ENCODE measurements at places on chromosomes 3 and 15.

GRCh38 chr3:10245081-10245712 lies 3.1 kb upstream of the TATDN2 start:
- no peak for DNase-seq

DNA sequence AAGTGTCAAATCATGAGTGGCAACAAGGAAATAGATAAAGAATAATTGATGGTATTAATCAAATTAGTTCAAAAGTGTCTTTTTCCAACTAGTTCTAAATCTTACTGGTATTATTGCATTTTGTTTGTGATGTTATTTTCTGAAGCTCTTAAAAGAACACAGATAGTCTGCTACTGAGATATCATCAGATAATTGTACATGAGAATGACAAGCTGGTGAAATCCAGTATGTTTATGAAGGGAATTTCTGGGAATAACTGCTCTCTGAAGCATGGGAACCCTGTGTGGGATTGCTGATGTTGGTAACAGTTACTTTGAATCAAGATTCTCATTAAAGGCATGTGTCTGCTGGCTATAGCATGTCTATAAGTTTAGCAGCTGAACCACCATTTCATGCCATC lies 190.3 kb upstream of the CDIN1 start:
- no peak for DNase-seq

DNA sequence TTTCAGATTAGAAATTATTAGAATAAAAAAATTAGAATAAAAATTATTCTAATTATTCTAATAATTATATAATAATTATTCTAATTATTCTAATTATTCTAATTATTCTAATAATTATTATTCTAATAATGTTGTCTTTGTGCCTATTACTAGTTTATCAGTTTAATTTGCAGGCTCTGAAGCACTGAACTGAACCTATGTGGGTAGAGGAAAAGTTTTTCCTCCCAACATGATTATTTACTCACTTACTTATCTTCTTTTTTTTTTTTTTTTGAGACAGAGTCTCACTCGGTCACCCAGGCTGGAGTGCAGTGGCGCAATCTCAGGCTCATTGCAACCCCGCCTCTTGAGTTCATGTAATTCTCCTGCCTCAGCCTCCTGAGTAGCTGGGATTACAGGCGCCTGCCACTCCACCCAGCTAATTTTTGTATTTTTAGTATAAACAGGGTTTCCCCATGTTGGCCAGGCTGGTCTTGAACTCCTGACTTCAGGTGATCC lies 39.7 kb upstream of the C15orf39 start:
- DNase-seq, result no peak

DNA sequence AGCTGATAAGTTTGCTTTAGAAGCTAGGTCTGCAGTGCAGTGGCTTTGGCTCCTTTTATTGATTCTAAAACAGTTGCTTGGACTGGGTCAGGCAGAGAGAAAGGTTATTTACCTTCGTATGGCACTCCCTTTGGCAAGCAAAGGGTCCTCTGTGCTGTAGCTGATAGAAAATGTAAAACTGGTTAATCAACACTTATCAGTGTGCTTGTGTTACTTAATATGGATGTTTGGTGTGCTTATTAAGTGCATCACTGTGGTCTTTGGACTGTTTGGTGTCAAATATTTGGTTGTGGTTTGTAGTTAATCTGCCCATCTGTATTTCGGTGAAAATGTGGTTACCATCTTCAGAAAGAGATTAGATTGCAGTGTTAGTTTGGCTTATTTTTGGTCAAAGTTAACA lies 16.0 kb downstream of the UBE2E2 start:
- DNase-seq, result no peak

GRCh38 chr3:53473422-53473821 lies 21.0 kb upstream of the CACNA1D start:
- no peak for DNase-seq

- peak; percentile 90 for DNase-seq
Measured at GRCh38 chr15:67146875-67147381, 81.5 kb downstream of the SMAD3 start.

GRCh38 chr3:42871592-42872196 lies 4.0 kb downstream of the CYP8B1 start:
- DNase-seq, result no peak

GRCh38 chr15:29934251-29934650 lies 112.0 kb upstream of the TJP1 start:
- DNase-seq, result no peak

GRCh38 chr15:35427091-35427490 lies 118.9 kb downstream of the DPH6 start:
- DNase-seq, result no peak

DNA sequence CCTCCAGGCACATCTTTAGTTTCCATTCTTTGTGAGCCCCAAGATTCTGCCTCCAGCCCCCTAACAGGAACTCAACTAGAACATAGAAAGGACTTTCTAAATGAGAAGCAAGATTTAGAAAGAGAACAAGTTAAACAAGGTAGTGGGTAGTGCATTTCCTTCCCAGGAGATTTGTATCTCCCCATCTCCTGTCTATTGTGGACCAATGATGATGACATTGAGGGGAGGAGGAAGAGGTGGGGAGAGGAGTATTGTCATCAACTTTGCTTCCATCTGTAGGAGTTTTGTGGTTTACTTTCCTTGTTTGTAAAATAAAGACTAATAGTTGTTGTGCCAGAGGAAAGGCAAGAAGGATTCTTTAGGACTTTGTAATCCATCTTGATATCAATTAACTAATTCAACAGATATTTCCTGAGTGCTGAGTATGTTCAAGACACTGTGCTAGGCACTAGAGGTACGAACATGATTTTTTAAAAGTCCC lies 235.3 kb upstream of the ROPN1 start:
- DNase-seq, result no peak

- DNase-seq, result no peak
Measured at GRCh38 chr3:42610976-42611375, 10.5 kb downstream of the NKTR start.

DNA sequence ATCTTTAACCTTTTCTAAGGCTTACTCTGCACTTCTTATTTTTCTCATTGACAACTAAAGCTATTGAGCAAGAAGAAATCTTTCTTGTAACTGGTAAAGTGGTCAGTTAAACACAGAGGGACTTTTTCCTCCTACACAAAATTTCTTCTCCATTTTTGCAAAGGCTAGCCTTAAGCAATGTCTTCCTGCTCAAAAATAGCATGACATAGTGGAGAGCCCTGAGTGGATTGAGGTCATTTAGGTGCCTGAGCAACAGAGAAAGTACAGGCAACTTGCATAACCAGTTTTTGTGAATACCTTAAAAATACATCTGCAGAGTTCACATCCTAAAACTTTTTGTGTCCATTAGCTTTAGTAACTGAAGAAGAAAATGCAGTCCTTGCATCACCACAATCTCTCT lies 144.7 kb upstream of the TTC14 start:
- peak; percentile 10 for DNase-seq

- no peak for DNase-seq
Measured at GRCh38 chr3:164732166-164732565, 346.1 kb downstream of the SI start.

DNA sequence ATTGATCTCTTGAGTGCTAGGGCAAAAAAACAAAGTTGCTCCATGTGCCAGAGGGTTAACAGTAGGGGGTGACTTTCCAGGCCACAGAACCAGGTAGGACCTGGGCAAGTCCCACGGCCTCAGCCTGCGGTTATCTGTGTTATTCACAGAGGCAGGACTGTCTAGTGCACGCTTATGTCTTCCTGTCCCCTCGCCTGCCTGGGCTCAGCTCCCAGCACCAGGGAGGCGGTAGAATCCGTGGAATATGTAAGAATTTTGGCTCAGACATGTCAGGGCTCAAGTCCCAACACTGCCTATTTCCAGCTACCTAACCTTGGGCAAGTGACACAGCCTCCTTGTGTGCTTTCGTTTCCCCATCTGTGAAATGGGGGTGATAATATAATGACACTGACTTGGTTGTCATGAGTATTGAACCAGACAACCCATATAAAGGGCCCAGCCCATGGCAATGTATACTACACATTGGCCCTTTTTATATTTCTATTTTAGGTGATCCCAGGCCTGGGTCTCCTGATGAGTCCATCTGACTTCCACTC lies 44.3 kb upstream of the FLNB start:
- no peak for DNase-seq

DNA sequence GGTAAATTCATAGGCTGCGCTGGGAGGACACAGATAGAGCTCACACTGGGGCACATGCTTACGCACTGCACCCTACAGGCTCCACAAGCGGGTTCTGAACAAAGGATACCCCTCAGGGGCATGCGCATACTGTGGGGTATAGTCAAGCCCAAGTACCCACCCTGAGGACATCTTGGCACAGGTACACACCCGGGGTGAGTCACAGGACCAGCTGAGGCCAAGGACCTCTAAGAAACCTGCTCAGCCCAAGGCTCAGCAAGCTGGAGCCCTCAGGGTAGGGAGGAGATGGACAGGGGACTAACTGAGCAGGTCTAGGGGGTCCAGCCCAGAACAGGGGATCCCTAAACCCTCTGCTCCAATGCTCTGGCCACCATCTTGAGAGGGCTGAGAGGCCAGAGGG lies 3.3 kb downstream of the SHISA5 start:
- no peak for DNase-seq

DNA sequence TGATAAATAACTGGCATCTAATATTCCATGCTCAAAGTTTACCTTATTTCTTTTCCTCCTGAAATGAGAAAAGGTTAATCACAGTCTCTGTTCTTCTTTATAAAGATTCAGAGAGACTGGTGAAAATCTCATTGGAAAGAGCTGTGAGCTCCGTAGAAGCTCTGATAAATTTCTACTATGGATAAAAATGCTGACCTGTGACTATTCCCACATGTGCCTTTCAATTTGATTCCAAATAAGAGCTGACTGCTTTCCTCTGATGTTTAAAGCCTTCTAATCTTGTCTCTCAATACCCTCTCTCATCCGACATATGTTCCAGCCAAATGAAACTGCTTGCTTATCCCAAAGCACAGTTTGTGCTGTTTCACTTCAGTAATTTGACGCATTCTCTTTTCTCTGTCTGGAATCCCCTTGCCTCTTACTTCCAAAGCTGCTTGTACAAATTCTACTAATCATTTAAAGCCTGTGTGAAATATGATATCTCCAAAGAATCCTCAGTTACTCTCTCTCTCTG lies 130.1 kb downstream of the RTP4 start:
- DNase-seq, result no peak

- DNase-seq, result peak; percentile 30
Measured at GRCh38 chr3:40875581-40875980, 323.7 kb upstream of the CTNNB1 start.

GRCh38 chr3:53091011-53091410 lies 39.2 kb downstream of the RFT1 start:
- DNase-seq, result no peak

DNA sequence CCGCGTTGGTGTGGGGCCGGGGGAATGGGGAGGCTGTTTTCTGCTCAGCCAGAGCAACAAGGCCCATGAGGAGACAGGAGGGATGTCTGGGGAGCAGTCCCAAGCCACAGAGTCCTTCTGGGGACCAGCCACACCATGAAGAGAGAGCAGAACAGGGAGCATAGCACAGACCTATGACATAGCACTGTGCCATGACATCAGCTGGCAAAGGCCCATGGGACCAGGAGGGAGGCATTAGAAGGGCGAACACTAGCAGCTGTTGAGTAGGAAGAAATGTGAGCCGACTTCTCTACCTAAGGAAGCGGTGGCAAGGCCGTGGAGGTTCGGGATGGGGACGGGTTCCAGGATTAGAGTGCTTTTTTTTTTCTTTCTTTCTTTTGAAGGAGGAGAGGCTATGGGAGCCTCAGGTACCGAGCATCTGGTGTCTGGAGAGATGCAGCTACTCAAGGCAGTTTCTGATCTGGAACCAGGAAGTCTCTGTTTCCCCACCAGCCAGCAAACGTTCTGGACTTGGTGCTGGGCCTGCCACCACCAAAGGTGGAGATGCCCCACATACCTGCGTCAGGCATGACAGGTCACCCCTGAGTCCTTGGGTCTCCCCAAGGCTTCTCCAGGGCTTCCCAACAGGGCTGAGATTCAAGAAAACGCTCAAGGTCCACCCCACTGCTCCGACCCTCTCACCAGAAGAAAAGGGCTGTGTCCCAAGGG lies 77.3 kb upstream of the CGNL1 start:
- DNase-seq, result no peak

DNA sequence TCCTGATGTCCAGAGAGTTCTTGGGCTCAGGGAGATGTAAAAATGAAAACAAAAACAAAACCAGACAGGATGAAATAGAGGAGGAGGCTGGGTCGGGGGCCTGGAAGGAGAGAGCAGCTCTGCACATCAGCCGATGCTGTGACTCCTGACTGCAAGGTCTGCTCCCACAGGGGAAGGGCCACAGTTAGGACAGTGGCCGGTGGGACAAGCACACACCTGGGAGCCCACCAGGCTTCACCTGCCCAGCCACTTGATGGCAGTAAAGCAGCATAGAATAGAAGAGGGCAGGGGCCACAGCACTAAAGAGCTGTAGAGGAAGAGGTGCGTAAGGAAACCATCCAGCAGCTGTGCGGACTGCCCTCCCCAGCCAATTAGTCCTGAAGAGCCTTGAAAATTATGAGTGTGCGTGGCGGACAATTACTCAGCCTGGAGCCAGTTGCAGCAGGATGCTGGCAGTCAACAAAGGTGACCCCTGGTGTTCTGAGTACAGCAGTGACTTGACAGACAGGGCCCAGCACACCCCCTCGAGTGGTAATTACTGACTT lies 29.8 kb downstream of the ALS2CL start:
- peak; percentile 61 for DNase-seq

GRCh38 chr15:63362885-63363284 lies 18.8 kb downstream of the CA12 start:
- no peak for DNase-seq

DNA sequence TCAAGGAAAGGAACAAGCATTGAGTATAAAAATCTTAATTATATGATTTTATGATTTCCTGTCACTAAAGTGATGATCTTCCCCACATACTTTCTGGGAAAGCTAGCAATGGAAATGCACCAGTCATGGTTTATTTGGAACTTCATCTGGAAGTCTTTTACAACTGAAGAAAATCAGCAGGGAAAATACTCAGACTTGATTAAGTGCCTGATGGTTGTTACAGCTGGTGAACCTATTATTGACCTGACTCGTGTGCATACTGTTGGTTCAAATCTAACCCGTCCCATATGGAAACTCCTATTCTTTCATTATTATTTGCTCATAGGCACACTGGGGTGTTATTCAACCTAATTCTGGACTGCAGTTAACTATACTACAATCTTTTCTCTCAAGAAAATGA lies 701.8 kb upstream of the CCDC54 start:
- no peak for DNase-seq

GRCh38 chr3:53753518-53754183 lies 92.6 kb downstream of the CHDH start:
- DNase-seq, result peak; percentile 65

GRCh38 chr3:82640254-82640653 lies 878.8 kb upstream of the GBE1 start:
- no peak for DNase-seq

Measured in DMS53 (cell line).